AG04449 (cell line): ENCODE measurements at places on chromosomes 12 and 14.

- no peak for DNase-seq
Measured at GRCh38 chr14:21894003-21894897, 220.6 kb upstream of the OR4E1 start.

- no peak for DNase-seq
Measured at GRCh38 chr12:25854991-25855390, 103.5 kb upstream of the RASSF8 start.

DNA sequence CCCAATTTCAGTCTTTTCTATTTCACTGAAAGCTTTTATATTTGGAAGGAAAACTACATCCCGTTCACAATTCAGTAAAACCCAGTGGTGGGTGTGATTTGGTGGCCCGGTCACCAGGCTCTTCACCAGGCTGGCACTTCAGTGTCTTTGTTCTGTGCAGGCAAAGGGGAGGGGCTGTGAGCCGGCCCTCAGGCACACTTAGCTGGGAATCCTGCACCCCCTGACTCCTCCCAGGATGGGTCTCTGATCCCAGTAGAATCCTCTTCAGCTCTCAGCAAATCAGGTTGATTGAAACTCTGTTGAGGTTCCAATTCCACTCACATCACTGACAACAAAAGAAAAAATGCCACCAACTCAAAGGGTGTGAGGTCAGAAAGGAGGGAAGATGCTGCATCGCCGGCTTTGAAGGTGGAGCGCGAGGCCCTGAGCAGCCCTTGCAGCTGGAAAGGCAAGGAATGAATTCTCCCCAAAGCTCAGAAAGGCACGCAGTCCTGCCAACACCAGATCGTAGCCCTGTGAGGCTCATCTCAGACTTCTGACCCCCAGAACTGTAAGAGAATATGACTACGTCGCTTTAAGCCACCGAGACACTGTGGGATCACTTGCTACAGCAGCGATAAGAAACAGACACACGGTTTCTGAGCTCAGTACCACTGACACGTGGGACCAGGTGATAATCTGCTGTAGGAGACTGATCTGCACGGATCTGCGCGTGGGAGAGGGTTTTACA is 166.6 kb downstream of the PIWIL1 start:
- no peak for DNase-seq

DNA sequence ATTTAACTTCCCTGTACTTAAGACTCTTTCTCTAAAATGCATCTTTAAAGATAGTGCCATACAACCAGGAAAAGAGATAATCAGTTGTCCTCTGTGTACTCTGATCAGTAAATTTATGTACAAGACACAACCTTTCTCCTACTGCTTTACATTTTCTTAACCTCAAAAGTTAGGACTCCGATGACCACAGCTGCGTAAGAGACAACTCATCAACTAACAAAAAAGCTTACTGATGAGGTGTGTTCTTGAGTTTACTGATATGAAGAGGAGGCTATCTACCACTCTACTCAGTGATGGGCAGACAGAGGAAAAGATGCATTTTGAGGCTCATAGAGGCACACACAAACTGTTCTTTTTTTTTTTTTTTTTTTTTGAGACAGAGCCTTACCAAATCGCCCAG is 71.4 kb upstream of the HIF1A start:
- DNase-seq: no peak

- no peak for DNase-seq
Measured at GRCh38 chr14:59200195-59200594, 11.7 kb downstream of the DAAM1 start.

DNA sequence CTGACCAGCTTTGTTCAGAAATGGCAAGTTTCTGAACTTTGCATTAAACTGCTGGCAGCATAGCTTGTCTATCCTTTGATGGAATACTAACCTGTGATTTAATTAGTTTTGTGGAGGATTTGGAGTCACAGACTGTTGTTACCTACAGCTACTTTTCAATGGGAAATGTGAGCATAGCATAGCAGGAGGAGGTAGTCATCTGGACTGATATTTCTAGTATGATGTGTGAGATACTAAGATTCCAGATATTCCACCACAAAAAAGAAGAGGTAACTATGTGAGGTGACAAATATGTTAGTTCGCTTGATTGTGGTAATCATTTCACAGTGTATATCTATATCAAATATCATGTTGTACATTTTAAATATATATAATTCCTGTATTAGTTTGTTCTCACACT is 833.0 kb downstream of the SLC6A15 start:
- DNase-seq: no peak

DNA sequence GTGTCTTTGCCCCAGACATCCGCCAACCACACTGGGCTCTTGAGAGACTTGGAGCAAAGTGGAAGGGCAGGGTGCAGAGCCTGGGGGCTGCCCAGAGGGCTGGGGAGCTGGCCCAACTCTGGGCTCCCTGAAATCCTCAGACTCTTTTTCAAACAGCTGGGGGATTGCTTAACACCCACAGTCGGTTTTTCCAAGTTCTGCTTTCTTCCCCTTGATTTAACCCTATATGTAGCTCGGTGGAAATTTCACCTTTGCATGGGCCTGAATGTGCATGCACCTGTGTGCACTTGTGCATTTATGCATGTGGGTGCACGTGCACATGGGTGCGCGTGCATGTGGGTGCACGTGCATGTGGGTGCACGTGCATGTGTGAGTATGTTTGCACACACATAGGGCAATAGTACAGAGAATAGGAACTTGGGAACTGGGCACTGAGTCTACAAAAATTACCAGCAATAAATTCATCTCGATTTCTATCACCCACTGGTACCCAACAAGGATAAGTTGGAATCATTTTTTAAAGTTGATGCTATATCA is 52.3 kb upstream of the RFLNA start:
- DNase-seq: no peak

- DNase-seq: no peak
Measured at GRCh38 chr14:48111151-48111550, 435.7 kb upstream of the MDGA2 start.

DNA sequence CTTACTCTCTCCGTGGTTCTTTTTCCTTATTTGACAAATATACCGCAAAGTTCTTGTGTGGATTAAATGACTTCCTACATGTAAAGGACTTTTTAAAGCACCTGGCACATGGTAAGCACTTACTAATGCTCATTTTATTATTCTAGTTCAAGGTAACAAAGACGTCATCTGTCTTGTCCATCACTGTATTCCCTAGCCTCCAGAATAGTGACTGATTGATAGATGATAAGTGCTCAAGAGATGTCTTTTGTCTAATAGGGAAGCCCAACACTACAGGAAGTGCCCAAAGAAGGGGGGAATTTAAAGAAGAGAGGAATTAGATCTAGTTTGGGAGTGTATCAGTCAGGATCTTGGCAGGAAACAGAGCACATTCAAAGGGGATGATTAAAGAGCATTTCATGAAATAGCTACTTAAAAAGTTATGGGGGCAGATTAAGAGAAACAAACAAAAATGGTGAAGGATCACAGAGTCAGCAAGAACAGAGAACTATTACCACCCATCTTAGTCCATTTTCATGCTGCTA is 151.9 kb downstream of the GXYLT1 start:
- DNase-seq: no peak

DNA sequence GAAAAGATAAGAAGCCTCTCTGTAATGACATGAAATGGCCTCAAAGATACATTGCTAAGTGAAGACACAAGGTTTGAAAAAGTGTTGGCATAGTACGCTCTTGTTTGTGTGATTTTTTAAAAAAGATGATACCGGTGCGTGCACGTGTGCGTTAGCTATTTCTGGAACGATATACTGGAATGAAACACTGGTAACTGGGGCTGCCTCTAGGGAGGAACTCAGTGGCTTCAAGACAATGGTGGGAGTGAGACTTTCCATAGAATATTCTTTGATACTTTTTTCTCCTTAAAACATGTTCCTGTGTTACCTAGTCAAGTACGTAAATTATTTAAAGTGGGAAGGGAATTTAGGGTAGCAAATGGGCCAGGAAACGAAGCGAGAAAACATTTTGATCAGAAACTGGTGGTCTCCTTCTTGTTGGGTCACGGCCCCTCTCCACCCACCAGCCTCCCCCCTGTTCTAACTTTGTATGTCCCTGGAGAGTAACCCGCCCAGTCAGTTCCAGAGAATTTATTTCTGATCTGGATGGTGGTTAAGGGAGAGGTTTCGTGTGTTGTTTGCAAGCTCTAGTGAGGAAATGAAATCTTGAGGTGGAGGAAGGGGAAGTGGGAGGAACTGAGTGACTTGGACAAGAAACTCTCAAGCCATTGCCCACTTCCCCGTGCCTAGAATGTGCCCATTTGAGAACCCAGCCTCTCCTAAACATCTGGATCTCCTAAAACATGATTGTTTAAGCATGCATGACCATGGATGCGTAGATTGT is 6.6 kb downstream of the FGF6 start:
- no peak for DNase-seq

GRCh38 chr12:80142640-80143039 is 43.3 kb downstream of the OTOGL start:
- no peak for DNase-seq

DNA sequence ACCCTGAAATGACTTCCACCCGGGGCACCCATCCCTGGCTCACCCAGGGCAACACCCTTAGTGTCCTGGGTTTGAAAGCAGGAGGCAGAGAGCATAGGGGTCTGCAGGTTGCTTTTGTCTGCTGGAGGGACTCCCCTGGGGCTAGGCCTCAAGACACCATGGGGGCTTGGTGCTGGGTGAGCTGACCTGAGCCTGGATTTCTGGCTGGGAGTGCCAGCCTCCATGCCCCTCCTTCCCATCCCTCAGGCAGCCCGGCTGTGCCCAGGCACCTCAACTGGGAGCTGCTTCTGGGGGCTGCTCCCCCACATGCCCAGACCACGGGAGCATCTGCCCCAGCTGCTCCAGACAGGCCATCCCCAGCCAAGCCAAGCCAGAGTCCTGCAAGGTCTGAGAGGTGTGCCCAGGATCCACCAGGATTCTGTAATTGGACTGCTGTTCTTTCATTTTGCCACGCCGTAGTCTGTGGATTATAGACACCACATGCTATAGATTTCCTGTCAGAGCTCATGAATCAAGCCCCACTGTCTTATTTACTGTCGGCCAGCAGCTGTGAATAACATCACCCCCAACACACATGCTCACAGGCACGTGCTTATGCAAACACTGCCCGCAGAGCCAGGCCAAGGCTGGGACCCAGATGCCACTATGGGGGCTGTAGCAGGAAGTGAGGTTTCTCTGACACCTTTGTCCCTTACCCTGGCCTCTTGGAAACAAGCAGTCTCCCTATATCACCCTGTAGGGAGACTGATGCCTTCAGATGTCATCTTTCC is 29.4 kb upstream of the ESRRB start:
- no peak for DNase-seq

DNA sequence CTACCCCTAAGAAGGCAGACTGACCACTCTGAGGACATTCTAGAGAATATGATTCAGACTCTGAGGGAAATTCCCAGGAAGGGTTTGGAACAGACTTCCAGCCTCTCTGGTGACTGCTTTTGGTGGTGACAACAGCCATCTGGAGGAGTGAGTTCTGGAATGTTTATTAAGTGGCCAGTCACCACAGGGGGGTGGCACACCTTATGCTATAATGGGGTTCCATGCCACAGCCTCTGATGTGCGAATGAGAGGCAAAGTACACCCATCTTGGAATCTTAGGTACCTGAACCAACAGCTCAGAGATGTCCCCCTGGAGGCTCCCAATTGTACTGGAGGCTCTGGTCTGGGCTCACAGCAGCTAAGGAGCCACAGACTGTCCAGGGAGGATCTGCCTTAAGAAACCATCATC is 9.5 kb upstream of the TINF2 start:
- no peak for DNase-seq

DNA sequence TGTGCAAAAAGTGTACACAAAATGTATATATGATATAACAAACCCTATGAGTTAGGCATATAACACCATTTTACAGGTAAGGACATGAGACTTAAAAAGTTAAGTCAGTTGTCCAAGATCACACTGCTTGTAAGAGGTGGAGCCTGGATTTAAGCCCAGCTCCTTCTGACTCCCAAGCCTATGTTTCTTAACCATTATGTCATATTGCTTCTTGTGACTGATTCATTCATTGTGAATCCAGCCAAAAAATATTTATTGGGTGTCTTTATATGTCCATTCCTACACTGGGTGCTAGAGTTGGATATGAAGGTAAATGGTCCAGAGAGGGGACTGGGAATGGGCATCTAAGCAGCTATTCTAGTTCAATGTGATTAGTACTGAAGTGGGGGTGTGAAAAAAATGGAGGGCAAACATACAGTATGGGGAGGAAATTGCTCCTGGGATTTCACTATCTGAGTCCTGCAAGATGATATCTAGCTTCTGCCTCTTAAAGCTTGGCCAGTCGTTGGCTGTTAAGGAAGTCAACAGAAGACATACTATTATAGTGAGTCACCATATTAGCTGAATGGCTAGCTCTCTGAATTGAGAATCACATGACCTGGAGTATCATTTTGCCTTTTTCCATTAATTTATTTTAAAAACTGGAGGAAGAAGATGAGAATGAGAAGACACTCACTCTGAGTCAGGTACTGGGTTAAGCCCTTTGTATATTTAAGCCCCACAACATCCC is 28.8 kb downstream of the PAX9 start:
- DNase-seq: no peak

- no peak for DNase-seq
Measured at GRCh38 chr12:45973526-45973925, 16.8 kb downstream of the SCAF11 start.

DNA sequence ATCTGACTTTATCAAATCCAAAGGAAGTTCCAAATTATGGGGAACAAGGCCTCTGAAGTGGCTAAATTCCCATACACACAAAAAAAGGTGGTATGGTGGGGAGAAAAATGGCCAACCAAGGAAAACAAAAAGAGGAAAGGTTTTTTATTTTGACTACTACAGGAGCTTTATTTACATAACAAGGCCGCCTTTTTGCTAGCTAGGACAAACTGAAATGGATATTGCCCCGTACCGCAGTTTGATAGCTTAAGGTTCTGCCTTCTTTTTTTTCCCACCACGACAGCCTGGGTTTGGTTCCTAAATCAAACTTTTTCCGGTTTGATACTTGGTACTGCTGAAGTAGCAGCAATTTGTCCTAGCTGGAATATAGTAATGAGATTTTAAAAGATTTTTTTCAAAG is 66.8 kb downstream of the COX16 start:
- DNase-seq: no peak

GRCh38 chr14:94395282-94395887 is 7.0 kb upstream of the SERPINA1 start:
- DNase-seq: no peak

GRCh38 chr12:131905630-131906091 is 11.2 kb downstream of the ULK1 start:
- DNase-seq: no peak

DNA sequence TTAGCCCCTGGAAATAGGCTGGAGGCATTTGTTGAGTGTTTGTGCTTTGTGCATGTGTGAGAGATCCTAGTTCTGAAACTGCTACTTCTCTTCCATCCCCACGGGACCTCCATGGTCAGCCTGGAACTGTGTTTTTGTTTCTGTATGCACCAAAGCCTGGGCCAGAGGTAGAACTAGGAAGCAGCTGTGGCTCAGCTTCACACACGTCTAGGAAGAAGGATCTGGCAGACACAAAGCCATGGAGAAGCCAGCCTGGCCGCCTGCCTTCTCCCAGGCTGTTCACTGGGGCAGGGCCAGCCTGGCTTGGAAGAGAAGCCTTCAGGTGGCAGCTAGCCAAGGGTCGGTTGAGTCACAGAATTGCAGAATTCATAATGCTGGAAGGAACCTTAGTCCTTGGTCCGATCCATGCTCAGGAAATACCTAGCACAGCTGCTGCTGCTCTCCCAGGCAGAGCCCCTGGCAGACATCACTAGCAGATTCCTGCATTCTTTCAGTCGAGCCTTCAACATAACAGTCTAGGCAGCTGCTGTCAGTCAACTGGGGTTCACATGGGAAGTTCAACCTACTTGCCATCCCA is 27.0 kb downstream of the RIN3 start:
- DNase-seq: peak; percentile 97

GRCh38 chr14:63428486-63428885 is 109.8 kb upstream of the GPHB5 start:
- no peak for DNase-seq

GRCh38 chr14:92511453-92512238 is 1.9 kb upstream of the RIN3 start:
- DNase-seq: peak; percentile 85
